ENCODE measurements at places on chromosomes 3 and 15.

DNA sequence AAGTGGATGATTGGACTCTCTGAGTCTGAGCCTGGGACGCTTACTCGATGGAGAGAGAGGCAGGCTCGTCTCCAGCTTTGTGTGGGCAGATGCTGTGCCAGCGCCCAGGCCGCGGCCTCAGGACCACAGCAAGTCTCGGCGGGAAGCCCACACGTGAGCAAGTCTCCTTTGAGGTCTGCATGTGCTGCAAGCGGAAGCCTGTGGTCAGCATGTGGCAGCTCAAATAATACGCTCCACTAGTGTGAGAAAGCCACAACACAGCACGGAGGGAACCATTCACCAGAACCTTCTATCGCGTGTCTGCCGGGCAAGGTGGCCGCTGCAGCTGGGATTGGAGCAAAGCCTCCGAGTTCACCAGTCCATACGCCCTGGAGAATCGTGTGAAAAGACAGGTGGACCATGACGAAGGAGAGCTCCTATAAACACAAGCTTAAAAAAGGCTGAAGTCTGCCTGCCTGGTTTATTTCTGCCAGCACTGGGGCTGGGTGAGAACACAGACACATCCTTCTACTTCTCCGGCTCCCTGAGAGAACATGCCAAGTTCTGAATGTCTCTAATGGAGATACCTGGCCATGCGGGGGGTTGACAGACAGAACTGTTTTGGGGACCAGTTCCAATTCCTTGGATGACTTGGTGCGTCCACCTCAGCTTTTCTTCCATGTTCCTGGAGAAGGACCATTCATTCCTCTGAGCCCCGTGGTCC is 82.0 kb upstream of the LRIG1 start:
- DNase-seq: peak; percentile 60

- DNase-seq: no peak
These were observed 67.3 kb upstream of the EIF1B start for GRCh38 chr3:40242216-40242615.

- peak; percentile 95 for DNase-seq
These were observed 92.1 kb downstream of the IGF2BP2 start for GRCh38 chr3:185732782-185733181.

DNA sequence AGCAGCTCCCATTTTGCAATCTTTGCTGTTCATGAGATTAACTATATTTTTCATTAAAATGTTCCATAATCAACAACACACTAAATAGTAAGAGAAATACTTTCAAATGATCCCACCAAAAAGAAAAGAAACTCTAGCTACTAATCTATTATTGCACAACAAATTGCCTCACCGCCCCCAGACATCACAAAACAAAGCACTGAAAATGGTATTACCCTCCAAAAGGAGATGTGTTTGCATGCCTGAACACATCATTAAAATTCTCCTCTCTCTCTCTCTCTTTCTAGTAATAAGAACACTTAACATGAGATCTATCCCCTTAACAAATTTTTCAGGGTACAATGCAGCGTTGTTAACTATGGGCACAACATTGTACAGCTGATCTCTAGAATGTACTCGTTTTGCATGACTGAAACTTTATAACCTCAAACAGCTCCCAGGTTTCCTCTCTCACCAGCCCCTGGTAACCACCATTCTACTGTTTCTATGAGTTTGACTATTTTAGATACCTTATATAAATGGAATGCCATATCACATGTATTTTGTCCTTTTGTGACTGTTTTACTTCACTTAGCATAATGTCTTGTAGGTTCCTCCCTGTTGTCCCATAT is 33.1 kb downstream of the WNT5A start:
- DNase-seq: no peak

DNA sequence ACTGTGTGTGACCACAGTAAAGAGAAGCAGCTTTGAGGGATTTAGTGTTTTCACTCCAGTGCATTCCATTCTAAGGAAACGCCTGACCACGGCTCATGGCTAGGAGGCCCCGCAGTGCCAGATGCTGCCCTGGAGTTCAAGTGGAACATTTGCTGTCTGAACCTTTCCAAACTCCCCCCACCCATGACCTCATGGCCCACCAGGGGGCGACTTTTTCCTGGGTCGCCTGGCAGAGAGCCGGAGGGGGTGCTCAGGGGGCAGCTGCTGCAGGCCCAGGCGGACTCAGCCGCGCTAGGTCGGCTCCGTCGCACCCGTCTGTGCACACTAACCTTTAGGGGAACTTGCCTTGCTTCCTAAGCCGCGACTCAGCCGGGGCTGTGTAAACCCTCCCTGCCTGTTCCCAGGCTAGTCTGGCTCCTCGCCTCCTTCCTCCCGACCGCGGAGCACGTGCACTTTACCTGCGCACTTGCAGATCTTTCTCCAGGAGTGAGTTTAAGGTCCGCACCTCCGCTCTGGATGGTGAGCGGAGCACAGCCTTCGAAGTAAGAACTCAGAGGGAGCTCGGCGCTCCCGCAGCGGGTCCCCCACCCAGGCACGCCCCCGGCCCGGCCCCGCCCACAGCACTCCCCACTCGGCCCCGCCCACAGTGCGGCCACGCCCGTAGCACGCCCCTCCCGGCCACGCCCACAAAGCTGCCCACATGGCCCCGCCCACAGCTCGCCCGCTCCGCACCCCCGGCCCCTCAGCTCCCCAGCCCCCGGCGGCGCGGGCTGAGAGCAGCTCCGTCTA is at the start of gene OCA2:
OCA2 (minus strand) TSS at position 550 of the 789 bp plus-strand sequence. CDS start 17,441 bp downstream, outside the sequence.
- peak; percentile 62 for DNase-seq

- no peak for DNase-seq
These were observed 137.3 kb upstream of the BHLHE40 start for GRCh38 chr3:4841776-4842440.

- no peak for DNase-seq
These were observed 75.0 kb downstream of the COL8A1 start for GRCh38 chr3:99713440-99713839.

GRCh38 chr3:174529298-174529697 is 329.8 kb upstream of the NAALADL2 start:
- DNase-seq: no peak

DNA sequence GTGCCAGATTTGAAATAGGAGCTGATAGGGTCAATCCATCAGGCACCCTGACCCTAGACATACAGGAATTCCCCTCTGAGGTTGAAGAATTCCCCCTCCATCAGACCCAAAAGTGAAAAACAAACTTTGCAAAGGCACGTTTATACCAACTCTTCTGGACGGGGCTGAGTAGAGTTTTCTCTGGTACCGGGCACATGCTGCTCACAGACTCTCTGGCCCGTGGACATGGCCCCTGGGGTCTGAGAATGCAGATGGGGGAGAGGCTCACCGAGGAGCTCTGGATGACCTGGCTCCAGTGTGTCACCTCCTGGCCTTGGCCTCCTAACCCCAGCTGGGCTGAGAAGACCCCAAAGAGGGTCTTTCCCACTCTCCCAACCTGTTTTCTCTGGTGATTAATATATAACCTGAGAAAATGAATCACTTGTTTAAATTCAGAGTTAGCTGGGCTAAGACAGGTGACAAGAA is 11.2 kb upstream of the LIPC start:
- no peak for DNase-seq

DNA sequence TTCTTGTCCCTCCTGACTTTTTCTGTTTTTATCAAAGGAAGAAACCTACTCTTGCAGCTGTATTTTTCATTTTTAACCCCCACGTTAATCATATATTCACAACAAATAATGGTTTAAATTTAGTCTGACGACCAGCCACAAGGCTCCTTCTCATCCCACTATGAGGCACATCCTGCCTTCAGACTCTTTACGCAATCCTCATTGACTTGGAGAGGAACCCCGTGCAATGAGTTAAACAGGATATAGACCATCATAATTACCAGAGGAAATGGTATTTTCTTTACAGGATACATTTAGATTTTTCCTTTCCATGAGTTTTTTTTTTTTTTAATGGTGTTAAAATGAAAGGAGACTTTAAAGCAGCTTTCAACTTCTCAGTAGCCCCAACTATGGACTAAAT is 68.5 kb downstream of the WWTR1 start:
- DNase-seq: peak; percentile 76

- DNase-seq: no peak
These were observed 135.5 kb upstream of the RARB start for GRCh38 chr3:25292595-25292994.

DNA sequence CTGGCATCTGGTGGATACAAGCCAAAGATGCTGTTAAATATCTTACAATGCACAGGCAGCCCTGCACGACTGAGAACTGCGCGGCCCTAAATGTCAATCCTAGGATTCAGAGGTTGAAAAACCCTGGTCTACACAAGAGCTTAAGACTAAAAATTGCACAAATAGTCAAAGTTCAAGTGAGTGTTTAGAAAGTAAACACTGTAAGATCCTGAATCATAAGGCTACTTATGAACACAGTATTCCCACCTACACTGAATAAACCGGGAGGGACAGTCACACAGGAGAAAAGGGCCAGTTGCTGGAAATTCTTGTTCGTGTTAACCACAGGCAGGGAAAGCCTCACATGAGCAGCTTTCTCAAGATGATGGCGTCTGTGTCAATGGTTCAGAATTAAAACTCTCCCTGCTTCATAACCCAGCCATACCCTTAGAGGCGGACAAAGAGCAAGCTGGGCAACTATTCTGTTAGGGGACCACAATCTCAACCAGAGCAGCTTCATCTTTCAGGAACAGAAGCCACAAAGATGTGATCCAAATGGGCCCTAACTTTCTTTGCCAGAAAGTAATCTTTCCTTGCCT is 37.7 kb downstream of the LRIG1 start:
- no peak for DNase-seq

- no peak for DNase-seq
These were observed 220.0 kb downstream of the ABHD5 start for GRCh38 chr3:43910750-43911149.

- no peak for DNase-seq
These were observed 43.3 kb downstream of the CAPN3 start for GRCh38 chr15:42402455-42403205.

DNA sequence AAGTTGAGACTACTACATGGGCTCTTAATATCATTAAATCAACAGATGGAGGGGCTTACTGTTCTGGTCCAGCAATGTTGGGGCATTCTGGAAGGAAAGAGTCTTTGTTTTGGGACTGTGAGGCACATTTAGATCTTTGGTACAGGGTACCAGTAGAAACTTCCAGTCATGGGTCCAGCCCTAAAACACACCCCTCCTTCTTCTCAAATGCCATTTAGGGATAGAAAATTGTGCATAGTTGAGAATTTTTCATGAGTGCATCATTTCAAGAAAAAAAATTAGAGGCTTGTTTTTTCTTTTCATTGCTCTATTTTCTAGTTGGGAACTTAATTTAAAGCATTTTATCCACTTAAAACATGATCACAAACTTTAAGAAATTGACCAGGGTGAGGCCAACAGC is 4.1 kb upstream of the RTP1 start:
- no peak for DNase-seq

DNA sequence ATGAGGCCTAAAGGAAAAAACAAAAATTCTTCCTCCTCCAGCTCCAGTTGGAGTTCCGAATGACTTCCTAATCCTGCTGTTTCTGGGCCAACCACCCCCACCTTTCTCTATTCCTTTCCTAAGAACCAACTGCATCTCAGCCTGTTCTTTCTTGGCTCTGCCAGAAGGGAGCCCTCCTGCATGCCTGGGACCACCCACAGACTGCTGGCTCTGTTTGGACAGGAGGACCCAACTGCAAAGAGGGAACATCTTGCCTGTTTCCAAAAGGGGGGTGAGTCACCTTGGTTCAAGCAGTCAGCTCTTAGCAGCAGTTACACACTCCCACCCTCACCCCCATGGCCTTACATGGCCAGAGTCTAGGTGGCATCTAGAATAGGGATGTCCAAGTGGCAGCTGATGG is 116.0 kb upstream of the PRICKLE2 start:
- DNase-seq: peak; percentile 80

DNA sequence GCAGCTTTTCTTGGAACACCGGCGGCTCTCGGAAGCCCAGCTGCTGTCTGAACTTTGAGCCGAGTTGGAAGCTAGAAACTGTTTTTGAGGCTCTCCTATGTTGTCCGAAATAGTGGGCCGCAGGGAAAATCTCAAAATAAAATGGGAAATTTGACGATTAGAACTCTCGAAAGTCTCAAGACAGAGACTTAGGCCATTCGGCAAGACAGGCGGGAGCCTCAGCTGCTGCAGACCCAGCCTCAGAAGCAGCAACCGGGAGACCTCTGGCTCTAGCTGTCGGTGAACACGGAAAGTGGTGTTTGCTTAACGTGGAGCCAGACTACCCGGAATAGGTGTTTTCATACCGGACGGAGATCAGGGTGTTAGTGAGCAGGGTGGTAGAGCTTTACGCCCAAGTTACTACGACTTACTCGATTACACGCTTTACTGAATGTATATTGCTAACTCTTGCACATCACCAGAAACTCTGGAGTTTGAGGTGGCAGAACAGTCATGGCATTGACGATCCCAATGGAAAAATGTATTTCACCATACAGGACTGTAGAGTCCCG is 357 bp upstream of the MAN2C1 start:
- DNase-seq: no peak

DNA sequence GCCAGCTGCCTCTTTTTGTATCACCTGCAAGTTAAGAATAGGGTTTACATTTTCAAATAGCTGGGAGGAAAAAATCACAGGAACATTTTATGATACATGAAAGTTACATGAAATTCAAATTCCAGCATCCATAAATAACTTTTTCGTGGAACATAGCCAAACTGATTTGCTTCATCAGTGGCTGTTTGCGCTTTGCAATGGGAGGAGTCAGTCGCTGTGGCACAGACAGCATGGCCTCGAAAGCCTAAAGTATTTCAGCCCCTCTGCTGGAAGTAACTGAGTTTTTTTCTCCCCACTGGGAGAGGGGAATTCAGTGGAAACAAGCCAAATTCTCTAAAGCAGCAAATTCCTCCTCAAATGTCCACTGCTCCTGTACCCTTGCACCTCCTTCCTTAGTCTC is 271.9 kb downstream of the SUCLG2 start:
- DNase-seq: peak; percentile 20
